ENCODE measurements at places on chromosomes 16 and 17.
A peak's percentile ranks its signal among the peaks of the same experiment; 100 is the strongest.

DNA sequence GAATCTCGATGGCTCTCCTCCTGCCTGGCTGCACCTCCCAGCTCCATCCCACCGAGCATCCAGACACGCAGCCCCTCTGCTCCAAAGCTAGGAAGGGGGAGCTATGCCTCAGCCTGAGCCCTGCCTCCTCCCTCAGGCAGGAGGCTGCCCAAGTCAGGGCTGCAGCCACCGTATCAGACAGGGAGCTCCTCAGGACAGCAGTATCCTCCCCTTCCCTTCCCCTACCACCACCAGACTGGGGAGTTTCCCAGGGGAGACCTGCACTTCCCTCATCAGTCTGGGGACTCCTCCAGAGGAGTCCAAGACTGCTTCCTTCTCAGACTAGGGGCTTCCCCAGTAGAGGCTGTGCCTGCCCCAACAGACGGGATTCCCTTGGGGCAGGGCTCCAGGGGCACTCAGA, 17.5 kb downstream of the TMEM132E start:
- no peak for DNase-seq

GRCh38 chr17:50186661-50187393, 14.6 kb downstream of the COL1A1 start:
- DNase-seq = no peak

GRCh38 chr16:86519007-86519648, 8.8 kb downstream of the FOXF1 start:
- no peak for DNase-seq

DNA sequence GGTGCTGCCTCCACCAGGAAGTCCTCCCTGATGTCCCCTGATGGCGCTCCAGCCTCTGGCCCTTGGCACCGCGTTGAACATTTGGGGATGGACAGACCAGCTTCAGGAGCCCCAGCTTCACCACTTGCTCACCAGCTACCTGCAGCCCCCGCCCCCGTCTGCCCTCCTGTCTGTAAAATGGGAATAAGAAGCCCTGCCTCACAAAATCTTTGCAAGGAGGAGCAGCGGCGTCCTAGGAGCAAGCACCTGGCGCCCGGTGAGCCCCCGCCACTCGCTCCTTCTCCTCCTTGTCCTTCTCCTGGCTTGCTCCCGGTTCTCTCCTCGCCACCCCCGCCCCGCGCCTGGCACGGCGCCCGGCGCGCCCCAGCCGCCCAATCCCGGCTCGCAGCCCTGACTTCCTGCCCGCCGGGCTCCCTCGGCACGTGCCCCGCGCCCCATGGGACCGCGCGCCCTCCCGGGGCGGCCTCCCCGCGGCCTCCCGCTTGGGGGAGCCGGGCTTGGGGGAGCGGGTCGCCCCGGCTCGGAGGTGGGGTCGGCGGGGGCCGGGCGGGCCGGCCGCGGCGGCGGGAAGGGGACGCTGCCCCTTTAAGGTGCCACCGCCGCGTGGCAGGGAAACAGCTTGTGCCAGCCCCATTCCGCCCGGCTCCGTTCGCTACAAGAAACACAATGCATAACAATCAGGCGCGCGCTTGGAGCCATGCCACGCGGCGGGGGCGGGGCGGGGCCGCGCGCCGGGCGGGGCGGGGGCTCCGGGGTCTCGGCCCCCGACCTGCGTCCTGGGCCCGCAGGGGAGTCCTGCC, 9.1 kb upstream of the PPP1R1B start:
- DNase-seq = peak; percentile 70

DNA sequence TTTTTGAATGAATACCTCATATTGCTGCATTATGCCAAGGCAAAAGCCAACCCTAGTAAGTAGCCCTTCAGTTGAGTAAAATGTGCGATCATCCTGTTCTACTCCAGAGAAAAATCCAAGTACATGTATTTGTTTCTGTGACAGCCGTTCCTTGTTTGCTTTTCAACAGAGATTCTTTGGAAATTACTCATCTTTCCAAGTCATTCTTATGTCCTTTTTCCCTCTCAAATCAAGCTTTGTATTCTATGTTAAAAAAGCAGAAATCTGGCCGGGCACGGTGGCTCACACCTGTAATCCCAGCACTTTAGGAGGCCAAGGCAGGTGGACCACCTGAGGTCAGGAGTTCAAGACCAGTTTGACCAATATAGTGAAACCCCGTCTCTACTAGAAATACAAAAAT, 112.9 kb upstream of the HAS3 start:
- DNase-seq = no peak

GRCh38 chr17:9484789-9485188, 90.8 kb downstream of the STX8 start:
- DNase-seq = no peak

DNA sequence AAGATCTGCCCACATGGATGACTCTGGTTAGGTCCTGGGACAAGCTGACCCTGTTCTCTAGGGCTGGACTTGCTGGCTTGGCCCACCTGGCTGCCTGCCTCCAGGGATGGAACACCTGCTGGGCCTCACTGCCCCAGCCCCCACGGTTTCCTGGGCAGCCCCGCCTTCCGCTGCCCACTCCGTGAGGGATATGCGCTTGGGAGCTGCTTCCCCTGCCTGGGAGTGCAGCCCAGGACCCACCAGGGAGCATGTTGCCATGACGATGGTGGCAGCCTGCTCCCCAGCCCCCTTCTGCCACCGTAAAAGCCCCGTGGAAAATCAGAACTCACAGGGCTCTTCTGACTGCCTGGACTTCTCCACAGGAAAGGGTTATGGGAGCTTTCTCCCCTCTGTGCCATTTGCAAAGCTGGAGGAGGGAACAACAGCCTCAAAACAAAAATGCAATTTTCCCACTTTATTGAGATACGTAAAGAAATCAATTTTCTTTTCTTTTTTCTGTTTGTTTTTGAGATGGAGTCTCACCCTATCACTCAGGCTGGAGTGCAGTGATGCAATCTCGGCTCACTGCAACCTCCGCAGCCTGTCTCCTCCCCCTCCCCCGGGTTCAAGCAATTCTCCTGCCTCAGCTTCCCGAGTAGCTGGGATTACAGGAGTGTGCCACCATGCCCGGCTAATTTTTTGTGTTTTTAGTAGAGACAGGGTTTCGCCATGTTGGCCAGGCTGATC, 18.0 kb upstream of the GAS7 start:
- no peak for DNase-seq

DNA sequence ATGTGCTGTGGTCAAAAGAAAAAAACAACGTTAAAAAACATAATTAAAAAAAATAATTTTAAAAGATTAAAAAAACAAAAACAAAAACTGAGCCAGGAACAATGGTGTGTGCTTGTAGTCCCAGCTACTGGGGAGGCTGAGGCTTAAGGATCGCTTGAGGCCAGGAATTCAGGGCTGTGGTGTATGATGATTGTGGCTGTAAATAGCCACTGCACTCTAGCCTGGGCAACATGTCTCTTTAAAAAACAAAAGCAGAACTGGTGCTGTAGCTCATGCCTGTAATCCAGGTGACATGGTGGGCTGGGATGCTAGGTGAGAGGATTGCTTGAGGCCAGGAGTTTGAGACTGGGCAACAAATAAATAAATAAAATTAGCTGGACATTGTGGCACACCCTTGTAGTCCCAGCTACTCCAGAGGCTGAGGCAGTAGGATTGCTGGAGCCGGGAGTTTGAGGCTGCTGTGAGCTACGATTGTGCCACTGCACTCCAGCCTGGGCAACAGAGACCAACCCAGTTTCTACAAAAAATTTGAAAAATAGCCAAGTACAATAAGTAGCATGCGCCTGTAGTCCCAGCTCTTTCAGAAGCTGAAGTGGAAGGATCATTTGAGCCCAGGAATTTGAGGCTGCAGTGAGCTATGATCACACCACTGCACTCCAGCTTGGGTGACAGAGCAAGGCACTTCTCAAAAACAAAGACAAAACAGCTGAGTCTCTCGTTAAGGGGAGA, 43.6 kb downstream of the NFATC3 start:
- no peak for DNase-seq
